ENCODE measurements at places on chromosomes 13 and 19.

- DNase-seq: no peak
These were observed 21.0 kb upstream of the ATP12A start for GRCh38 chr13:24659239-24659638.

- DNase-seq: no peak
These were observed 207.6 kb upstream of the SLC10A2 start for GRCh38 chr13:103273825-103274224.

- no peak for DNase-seq
These were observed 968 bp downstream of the UBE2M start for GRCh38 chr19:58557221-58558065.

DNA sequence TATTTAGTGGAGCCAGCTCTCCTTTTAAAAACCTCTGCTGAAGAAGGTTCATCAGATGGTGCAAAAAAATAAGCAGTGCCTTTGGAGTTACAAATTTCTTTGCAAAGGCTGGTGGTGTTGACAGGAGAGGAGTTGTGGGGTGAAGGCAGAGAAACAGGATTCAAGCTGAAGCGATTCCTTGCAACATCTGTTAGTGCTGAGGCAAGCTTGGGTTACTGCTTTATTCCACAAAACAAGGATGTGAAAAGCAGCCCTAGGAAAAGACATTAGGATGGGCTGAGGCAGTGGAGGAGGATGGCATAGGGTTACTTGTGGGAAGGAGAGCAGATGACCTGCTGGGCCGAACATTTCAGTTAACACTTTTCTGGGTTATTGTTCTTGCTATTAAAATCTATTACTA is 390.7 kb downstream of the DLEU7 start:
- DNase-seq: no peak

DNA sequence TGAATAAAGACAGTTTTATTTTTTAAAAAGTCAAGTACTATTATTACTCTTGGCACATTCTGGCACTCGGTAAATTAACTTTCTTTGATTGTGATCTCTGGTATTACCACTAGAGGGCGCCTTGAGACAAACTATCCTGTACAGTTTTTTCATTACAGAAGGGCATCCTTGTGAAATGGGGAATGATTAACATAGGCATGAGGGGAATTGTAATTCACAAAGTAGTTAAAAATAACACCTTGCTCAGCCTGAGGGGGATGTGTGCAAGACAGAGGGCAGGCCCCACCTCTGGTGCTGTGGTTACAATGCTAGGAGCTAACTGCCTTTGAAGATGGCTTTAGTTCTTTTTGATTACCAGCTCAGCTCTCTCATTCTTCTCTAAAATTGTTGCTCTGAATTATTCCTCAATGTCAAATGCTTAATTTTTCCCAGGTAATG is 24.2 kb upstream of the C1QTNF9B start:
- no peak for DNase-seq

- no peak for DNase-seq
These were observed 41.5 kb downstream of the WDFY2 start for GRCh38 chr13:51625555-51626345.

GRCh38 chr13:43294412-43294811 is 271.0 kb downstream of the DNAJC15 start:
- DNase-seq: no peak

- no peak for DNase-seq
These were observed 1.6 kb upstream of the RGL3 start for GRCh38 chr19:11420429-11421370.

GRCh38 chr13:71067165-71067815 is 799.7 kb downstream of the DACH1 start:
- no peak for DNase-seq
